ENCODE measurements at places on chromosomes 6 and 20.

GRCh38 chr20:34033903-34034302, 40.2 kb downstream of the RALY start:
- DNase-seq = no peak

DNA sequence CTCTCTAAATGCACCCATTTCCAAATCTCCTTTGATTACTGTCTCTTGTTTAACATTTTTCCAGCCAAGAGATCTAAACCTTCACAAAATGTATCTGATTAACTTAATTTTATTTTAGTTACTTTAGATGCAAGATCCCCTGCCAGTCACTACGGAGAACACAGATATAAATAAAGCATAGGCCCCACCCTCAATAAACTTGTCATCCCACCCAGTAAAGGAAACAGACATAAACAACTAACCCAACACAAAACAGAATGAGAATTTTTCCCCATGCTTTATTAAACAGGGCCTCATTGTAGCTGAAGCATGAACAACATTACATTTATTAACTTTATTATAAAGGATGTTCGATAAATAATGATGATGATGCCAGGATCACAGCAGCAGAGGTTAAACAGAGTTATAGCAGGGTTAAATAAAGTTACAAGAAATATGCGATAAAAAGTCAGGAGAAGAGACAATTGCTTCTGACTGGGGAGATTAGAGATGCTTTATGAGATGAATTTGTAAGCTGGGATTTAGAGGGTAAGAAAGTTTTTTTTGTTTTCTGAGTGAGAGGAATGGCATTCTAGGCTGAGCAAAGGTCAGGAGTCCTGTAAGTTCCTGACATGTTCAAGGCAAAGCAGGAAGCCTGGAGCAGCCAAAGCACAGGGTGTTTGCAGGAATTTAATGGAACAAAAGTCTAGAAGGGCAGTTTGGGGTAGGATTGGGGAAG, 41.1 kb downstream of the TFAP2A start:
- peak; percentile 26 for DNase-seq

DNA sequence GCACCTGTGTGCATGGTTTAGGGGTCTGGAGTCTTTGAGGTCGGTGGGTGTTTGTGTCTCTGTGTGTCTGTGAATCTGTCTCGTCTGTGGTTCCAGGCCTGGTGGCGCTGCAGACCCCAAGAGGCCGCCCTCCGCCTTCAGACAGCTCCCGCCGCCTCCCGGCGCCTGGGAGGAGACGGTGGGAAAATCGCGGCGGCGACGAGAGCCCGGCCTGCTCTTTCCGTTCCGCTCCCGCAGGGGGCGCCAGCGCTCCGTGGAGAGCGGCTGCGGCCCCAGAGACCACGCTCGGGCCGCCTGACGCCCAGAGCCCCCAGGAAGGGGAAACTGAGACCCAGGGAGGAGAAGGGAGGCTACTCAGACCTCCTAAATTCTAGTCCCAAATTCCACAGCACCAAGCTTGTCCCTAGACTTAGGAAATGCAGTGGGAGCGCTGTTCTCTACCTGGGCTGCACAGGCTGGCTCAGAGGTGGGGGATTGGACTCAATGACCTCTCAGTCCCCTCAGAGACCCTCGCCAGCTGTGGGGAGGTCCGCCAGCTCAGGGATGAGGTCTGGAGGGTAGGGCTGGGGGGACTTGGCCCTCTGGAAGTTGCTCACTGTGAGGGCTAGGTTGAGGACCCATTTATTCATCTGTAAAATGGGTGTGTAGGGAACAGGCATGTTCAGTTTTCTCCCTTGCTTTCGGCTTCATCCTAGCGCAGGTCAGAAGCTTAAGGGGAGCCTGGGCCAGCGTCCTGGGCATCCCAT, 36.9 kb upstream of the BLCAP start:
- peak; percentile 34 for DNase-seq

DNA sequence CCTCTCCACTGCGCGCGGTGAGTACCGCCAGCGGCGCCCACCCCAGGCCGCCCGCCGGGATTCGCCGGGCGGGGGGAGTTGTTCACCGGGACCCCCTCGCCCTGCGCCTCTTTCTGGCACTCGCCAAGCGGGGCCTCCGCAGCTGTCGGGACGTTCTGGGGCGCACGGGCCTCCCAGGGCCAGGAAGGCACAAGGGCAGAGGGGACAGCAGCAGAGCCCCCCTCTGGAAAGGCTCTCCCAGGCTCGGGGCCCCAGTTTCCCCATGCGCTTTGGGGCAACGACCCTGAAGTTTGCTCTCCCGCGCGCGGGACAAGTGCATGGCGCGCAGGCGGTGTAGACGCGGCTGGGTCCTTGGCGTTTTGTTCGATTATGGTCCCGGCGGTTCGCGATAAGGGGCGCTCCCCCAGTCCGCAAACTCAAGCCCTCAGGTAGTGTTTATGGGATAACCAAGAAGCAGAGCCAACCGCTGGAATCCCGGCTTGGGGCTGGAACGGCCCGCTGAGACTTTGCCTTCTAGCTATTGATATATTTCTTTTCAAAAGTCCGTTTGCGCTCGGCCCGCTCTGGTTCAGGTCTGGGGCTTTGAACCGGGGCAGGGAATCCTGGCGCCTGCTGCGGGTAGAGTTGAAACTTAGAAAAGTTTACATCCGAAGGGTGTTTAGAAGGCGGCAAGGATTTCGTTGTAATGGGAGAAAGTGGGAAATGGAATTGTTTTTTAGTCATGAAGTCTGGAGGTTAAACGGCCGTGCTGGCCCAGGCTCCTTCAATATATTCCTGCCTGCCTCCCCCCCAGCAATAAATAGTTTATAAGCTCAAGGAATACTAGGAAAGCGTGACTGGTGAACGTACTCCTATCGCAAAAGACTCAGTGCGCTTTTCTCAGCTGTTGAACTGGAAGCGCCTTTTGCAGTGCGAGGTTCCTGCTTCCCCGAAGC, 595 bp downstream of the EYA2 start:
- no peak for DNase-seq

DNA sequence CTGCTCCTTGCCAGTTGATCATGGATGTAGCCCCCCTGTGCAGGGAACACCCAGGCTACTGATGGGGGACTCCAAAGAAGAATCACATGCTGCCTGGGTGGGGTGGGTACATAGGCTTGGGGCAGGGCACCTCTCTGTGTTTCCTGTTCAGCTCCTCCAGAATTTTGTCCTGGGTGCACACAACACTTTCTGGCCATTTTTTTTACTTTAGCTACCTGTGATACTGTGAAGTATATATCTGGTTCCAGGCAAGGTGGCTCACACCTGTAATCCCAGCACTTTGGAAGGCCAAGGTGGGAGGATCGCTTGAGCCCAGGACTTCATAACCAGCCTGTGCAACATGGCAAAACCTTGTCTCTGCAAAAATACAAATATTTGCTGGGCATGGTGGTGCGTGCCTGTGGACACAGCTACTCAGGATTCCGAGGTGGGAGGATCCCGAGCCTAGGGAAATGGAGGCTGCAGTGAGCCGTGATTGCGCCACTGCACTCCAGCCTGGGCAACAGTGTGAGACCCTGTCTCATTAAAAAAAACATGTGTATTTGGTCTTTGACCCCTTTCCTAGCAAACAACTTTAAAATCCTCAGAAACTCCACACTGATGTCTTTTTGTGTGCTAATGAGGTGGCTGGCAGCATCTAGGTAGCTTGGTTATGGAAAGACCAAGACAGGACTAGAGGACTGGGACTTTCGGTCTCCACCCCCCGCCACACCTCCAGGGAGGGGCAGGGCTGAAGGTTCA, 14.1 kb downstream of the SLC4A11 start:
- no peak for DNase-seq

GRCh38 chr20:7702141-7702540, 238.1 kb downstream of the HAO1 start:
- DNase-seq = no peak

- DNase-seq = peak; percentile 17
These were observed 8.8 kb downstream of the DEFB129 start for GRCh38 chr20:235891-236290.

GRCh38 chr6:161215876-161216615, 57.8 kb downstream of the AGPAT4 start:
- no peak for DNase-seq

DNA sequence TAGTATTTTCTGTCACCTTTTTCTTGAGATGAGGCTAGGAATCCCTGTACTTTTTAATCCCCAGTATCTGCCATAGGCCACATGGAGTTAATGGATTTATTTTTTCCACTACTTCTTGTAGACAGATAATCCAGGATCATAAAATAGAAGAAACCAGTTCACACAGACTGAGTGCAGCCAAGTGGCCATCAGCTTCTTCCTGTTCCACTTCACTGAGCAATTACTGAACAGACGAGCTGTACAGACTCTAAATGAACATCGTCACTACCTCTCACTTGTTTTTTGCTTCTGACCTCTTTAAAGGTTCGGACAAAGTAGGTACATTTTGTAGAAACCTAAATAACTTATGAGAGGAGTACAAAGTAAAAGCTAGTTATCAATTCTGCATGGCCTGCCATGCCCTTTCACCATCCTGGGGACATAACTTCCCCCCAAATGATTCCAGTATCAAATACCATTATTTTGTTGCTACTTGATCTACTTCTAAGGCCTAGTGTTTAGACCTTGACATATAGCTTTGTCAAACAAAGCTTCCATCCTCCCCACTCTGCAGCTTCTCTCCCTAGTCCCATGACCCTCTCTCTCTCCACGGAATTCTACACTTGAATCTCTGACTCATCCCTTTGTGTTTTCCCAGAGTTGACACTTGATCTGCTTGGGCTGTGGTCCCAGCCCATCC, 34.4 kb upstream of the ARHGAP18 start:
- peak; percentile 92 for DNase-seq

DNA sequence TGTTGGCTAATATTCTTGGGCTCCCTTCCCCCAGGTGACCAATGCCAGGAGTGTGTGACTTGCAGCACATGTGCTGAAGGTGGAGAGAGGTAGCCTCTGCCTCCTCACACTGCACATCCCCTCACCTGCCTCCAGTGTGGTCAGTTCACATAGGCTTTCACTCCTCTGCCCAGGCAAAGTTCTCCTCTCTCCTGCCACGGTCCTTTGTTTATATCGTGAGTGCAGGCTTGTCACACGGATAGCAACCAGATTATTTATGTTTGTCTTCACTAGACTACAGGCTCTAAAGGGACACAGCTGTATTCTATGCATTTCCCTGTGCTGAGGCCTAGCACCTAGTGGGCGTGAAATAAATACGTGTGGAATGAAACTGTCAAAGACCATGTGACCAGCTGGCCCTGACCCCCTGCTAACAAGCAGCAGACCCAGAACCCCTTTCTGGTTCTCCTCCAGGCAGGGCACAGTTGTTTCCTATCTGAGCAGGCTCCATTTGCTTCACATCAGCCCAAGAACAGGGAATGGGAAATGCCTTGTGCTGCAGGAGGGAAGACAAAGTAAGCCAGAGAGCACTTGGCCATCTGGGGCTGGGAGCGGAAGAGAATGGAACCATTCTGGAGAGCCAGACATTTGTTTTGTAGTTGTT, 42.3 kb downstream of the UNC5CL start:
- DNase-seq = no peak

DNA sequence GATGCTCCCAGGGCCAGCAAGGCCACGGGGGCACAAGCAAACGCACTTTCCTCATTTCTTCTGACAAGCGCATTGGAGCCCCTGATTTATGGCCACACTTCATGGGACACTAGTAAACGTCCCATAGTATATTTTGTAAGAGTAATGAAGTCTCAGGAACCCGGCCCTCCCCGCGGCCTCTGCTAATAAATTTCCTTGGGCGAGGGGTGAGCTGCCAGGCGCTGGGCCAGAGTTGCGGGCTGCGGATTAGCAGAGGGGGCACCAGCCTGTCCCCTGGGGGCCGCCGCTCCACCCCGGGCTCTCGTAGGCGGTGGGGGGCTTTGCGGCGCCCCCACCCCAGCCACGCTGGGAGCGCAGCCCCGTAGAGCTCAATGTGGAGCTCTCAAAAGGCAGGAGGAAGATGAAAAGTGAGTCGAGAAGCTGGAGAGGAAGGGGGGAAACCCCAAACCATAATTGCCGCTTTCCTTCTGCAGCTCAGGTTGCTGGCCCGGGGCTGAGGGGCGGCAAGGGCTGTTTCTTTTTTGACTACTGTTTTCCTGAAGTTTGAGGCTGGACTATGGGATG, 173.6 kb downstream of the CDC5L start:
- no peak for DNase-seq

GRCh38 chr6:117540670-117541069, 58.2 kb downstream of the DCBLD1 start:
- peak; percentile 61 for DNase-seq

DNA sequence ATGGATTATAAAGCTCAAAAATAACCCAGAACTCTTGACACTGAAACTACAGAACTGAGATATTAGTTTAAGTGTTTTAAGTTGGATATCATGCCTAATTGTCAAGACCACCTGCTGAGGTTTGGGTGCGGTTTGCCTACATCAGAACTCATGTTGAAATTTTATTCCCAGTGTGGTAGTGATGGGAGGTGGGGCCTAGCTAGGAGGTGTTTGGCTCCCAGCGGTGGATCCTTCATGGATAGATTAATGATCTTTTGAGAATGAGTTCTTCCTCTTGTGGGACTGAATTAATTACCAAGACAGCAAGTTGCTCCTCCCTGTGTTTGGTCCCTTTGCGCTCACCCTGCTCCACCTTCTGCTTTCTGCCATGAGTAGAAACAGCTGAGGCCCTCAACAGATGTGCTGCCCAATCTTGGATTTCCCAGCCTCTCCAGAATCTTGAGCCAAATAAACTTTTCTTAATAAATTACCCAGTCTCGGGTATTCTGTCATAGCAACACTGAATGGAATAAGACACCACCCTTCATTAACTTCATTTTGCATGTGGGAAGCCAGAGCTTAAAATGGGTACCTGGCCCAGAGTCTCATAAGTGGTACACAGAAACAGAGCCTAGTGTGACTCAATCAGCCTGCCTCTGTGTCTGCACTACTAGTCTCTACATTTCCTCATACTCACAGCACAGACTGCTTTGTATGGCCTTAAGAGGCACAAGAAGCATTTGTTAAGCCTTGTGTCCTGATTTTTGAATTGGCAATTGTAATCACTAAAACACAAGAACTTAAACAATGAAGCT, 158.4 kb downstream of the IBTK start:
- DNase-seq = no peak

DNA sequence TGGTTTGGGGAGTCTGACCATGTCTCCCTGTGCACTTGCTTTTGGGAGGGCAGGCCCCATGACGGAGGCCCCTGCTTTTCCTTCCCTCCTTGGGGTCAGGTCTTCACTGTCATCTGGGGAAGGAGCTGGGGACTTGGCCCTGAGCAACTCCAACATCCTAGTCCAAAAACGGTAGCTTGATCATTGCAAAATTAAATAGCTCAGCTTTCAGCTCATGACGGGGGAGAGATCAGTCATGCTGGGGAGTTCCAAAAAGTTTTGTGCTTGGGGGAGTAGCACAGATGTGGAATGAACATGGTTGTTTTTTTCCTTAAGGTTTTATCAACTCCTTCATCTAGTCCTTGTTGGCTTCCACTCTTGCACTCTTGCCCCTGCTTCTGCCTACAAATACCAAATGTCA, 60.8 kb downstream of the MOCS1 start:
- DNase-seq = no peak
